ENCODE measurements at places on chromosomes 7 and 10.

GRCh38 chr10:34766266-34766600 lies 48.9 kb downstream of the PARD3 start:
- DNase-seq = no peak

DNA sequence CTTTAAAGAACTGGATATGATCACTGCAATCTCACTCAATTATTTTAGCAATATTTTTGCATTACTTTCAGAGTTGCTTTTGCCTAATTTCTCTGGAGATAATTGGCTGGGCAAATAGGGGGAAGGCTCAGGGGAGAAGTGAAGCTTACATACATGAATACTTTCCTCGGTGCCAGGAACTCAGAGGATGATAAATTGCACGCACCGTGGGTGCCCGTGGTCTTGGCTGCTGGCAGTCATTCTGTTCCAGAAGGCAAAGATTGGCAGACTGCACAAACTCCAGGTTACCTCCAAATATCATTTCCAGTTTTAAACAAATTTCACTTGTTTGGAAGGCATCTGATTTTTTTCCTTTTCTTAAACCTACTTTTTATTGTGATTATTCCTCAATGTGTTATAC lies 197.8 kb upstream of the TMEM72 start:
- DNase-seq = no peak

DNA sequence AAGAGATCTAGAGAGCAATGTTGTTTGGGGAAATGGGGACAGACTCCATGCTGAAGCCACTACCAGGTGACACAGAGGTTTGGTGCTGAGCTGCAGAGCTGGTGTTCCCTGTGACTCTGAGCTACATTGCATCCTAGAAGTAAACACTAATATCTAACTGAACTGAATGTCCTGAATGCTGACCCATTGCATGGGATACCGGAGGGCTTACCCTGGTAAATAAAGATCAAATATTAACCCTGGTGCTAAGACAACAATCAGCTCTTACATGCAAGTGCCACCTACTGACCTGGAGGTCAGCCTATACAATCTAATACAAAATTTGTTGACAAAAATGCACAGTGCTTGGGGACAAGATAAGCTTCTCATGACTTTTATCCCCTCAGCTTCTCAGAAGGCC lies 851.3 kb upstream of the KCND2 start:
- no peak for DNase-seq

DNA sequence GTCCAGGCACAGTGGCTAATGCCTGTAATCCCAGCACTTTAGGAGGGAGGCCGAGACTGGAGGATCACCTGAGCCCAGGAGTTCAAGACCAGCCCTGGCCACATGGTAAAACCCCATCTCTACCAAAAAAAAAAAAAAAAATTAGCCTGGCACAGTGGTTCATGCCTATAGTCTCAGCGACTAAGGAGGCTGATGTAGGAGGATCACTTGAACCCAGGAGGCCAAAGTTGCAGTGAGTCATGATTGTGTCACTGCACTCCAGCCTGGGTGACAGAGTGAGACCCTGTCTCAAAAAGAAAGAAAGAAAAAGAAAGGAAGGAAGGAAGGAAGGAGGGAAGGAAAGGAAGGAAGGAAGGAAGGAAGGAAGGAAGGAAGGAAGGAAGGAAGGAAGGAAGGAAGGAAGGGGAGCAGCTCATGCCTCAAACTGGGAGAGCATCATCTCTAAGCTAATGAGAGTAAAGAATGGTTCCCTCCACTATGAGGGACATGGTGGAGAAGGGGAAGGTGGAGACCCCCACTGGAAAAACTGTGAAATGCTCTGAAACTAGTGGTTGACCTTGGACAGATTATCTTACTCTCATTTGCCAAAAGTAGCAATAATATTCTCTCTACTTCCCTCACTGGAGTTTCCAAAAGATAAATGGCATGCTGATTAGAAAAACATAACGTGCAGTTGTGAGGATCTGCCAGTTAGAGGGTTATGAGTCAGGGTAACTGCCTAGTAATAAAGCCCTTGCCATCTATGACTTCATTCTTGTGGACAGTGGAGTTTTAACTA lies 16.8 kb downstream of the GIMAP5 start:
- peak; percentile 60 for DNase-seq

DNA sequence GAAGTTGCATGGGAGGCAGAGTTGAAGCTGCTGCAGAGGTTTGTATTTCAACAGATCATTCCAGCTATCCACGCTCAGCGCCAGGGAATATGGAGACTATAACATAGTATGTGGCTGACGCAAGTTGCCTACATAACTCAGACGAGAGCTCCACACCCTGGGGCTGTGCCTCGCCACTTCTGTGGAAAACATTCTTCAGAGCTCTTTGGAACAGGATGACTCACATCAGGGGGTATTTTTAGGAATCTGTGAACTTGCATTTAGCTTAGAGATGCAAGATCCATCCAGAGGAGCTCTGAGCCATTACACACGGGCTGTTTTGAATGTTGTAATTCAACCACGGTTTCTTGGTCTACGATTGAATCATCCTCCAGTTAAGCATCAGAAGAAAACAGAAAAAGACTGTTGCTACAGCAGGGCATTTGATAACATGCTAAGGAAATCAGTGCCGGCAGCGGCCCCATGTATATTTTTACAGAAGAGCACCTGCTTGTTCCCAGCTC lies 481.5 kb upstream of the AKR1E2 start:
- DNase-seq = no peak

- no peak for DNase-seq
Observed at GRCh38 chr7:114548081-114548980, 133.7 kb downstream of the FOXP2 start.

DNA sequence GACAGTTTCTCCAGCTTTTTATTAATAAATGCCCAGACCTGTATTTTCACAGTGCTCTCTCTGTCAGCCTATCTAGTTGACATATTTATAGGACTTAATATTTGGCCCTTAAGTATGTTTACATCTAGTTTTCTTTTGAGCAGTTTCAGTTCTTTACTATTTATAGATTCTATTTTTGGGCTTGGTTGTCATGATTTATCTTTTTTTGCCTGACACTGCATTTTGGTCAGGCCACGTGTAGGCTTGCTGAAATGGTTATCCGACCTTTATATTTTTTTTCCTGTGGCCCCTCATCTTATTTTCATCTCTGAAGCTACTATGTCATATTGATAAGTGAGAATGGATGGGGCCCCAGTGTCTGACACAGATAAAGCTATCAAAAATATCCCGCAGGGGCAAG lies 515.4 kb upstream of the FZD8 start:
- DNase-seq = no peak

GRCh38 chr7:36045326-36045725 lies 107.7 kb upstream of the EEPD1 start:
- no peak for DNase-seq

DNA sequence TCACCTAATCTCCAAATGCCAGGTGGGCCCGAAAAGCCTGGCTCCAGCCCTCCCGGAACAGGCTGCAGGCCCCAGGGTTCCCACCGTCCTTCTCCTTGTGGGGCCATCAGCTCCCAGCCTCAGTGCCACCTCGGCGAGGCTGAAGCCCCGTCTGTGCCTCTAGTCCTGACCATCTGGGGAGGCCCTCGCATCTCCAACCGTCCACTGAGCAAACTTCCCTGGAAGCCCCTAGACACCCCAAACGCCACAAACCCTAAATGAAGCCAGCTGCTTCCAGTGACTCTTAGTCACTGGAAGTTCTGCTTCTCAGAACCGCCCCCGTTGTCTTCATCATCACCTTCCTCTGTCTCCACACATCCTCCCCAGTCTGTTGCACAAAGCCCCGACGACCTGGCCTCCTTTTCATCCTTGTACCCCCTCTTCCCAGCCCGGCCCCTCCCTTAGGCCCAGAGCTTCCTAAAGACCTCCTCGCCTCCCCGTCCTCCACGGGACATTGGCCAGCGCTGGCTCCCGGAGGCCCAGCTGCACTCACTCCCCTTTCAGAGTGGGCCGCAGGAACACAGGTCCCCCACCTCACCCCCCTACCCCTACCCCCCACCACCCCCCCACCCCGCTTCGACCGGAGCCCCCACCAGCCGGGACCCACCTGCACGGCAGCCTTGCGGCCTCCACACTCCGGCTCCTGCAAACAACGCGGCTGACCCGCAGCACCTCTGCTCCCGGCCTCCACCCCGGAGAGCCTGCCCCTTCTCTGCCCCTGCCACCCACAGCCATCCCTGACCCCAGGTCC lies 1.1 kb upstream of the DIP2C start:
- no peak for DNase-seq
